ENCODE measurements at places on chromosomes 13 and 19.

DNA sequence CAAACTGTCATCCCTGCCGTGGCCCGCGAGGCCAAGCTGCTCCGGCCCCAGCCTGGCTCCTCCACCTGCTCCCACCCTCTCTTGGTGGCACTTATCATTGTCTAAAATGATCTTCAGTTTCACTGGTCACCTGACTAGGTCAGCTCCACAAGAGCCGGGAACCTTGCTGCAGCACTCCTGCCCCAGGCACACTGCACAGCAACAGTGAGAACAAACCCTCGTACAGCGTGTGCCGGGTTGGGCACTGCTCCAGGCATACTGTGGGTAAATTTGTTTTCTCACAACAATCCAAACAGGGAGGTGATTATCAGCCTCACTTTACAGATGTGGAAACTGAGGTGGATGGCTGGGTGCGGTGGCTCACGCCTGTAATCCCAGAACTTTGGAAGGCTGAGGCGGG is 8.9 kb downstream of the DEDD2 start:
- DNase-seq: no peak

DNA sequence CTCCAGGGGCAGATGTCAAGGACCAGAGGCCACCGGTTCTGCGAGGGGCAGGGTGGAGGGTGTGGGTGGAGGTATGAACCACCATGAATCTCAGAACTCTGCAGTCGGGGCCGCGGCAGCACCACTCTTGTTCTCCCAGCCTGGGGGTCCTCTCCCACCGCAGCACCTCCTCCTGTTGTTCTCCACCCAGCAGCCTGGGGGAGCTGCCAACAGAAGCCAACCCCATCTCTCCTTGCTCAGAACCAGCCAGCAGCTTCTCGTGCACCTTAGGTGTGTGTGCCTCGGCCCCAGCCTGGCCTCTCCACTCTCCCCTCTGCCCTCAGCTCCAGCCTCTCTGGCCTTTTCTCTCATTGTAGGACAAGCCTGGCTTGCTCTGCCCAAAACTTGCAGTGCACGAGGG is 31.9 kb upstream of the CCNE1 start:
- no peak for DNase-seq

DNA sequence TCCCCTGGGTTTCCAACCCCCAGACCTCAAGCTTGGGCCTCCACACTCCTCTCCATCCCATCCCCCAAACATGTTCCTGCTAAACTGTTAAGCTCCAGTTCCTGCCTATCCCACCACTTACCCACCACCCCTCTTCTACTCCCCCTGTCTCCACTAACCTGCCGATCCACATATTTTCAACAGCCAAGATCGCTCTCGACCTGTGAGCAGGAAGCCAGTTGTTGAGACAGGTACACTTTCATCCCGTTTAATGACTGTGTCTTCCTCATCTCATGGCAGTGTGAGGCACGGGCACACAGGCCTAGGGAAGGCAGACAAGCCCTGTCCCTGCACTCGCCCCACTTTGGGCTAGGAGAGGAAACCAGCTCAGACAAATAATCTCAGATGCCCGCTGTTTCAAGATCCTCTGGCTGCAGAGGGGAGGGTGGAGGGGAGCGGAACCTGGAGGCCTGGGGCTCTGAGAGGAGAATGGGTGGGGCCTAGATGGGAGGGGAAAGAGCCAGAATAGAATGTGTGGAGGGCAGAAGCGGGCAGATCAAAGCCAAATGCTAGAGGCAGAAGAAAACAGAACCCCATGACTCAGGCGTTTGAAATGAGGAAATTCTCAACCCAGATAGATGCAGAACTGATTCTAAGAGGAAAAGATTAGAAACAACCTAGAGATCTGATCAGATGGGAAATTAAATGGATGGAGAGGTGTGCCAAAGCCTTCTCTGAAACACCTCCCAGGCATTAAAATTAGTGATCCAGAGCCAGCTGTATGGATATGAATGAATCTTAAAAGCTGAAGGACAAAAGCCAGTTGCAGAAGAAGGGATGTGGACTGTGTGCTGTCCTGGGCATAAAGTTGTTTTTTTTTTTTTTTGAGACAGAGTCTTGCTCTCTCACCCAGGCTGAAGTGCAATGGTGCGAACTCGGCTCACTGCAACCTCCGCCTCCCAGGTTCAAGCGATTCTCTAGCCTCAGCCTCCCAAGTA is 16.9 kb upstream of the CYP2S1 start:
- no peak for DNase-seq

GRCh38 chr19:1606138-1606651 is 933 bp upstream of the UQCR11 start:
- no peak for DNase-seq

DNA sequence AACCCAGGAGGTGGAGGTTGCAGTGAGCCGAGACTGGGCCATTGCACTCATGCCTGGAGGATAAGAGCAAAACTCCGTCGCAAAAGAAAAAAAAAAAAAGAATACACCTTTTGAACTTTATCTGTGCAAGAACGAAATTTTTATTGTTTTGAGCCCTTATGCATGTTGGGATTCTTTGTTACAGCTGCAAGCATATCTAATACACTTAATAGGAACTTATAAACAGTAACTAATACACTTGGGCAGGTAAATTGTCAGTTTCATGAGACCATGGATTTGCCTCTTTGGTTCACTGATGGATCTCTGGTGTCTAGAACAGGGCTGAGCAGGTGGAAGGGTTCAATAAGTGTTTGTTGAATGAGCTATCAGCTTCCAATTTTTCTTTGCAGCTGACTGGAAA is 108.1 kb downstream of the CACNA1A start:
- DNase-seq: no peak

DNA sequence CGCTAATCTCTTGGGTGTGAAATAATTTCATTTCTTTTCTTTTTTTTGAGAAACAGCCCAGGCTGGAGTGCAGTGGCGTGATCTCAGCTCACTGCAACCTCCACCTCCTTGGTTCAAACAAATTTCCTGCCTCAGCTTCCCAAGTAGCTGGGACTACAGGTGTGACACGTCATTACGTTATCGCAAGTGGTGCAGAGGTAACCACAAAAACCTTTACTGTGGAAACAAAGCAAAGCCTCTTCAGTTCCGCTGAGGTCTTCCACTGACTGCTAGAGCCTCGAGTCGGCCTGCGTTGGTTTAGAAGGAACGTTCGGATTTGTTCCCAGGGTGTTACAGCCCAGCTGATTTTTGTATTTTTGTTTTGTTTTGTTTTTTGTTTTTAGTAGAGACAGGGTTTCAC is 2.0 kb upstream of the ZNF784 start:
- peak; percentile 44 for DNase-seq

GRCh38 chr19:53182202-53182601 is 11.0 kb downstream of the ZNF665 start:
- no peak for DNase-seq

- no peak for DNase-seq
Observed at GRCh38 chr13:28658539-28658795, 463 bp upstream of the POMP start.

DNA sequence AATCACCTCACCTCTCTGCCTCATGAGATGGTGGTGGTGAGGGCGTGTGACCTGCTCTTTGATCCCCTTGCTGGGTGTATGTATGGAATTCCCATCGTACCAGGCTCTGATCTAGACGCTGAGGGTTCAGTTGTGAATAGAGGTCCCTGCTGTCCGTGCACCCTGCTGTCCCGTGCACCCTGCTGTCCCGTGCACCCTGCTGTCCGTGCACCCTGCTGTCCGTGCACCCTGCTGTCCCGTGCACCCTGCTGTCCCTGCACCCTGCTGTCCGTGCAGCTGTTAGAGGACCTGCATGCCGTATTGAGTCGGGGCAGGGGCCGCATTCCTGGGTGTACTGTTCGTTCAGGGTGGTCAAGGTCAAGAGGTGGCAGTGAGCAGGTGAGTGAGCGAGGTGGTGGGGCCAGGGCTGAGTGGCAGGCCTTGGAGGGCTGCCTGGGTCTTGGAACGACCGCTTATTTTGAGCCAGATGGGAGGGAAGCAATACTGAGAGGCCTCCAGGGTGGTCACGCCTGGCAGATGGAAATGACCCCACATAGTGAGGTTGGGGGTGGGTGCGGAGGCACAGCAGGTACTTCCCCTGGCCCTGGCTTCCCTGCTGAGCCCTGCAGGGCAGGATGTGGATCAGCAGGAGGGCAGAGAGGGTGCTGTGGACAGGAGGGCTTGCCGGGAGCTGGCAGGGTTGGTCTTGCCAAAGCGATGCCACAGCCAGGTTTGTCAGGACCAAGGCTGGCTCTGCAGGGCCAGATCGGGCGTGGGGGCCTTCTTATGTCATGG is 4.6 kb upstream of the EPN1 start:
- DNase-seq: no peak

- no peak for DNase-seq
Observed at GRCh38 chr13:108980237-108980636, 350.8 kb downstream of the MYO16 start.

- DNase-seq: no peak
Observed at GRCh38 chr19:582497-583197, 7.0 kb upstream of the HCN2 start.

DNA sequence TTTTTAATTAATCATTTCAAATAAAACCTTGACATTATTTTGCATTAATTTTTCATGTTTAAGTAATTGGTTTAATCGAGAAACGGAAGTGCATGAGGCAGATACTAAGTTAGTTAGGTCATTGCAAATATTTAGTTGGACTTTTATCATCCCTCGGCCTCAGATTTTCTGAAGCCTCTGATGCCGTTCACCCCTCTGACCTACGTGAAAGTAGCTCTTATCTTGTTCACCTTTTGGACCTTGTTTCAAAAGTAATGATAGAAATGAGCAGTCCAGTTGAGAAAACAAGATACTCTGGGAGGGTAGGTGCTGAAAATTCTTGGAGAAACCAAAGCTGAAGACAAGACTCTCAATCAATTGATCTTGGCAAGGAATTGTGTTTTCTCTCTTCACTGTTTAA is 23.0 kb downstream of the LAIR2 start:
- DNase-seq: no peak

DNA sequence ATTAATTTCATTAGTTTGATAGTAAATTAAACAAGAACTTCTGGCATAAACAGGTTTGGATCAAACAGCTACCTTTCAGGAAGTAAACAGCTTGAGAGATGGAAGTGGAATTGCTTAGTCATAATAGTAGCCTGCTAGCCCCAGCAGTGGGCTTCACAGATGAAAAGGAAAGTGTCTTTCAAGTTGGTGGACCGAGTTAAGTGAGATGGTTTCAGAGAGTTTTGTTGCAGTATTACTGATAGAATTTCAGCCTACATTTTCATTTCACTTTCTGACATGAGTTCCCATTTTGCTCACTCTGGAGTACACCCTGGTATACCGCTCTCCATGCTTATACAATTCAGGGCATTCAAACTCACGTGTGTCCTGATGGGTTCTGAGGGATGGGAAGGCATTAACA is 2.0 kb upstream of the PTOV1 start:
- no peak for DNase-seq

- no peak for DNase-seq
Observed at GRCh38 chr19:5338656-5339197, 1.9 kb downstream of the PTPRS start.

DNA sequence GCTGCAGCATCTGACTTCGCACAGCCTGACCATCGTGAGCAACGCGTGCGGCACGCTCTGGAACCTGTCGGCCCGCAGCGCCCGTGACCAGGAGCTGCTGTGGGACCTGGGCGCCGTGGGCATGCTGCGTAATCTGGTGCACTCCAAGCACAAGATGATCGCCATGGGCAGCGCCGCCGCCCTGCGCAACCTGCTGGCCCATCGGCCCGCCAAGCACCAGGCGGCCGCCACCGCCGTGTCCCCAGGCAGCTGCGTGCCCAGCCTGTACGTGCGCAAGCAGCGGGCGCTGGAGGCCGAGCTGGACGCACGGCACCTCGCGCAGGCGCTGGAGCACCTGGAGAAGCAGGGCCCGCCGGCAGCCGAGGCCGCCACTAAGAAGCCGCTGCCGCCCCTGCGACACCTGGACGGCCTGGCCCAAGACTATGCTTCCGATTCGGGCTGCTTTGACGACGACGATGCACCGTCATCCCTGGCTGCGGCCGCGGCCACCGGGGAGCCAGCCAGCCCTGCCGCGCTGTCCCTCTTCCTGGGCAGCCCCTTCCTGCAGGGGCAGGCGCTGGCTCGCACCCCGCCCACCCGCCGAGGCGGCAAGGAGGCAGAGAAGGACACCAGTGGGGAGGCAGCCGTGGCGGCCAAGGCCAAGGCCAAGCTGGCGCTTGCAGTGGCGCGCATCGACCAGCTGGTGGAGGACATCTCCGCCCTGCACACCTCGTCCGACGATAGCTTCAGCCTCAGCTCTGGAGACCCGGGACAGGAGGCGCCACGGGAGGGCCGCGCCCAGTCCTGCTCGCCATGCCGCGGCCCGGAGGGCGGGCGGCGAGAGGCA is 13.6 kb downstream of the C19orf25 start:
- DNase-seq: peak; percentile 24

DNA sequence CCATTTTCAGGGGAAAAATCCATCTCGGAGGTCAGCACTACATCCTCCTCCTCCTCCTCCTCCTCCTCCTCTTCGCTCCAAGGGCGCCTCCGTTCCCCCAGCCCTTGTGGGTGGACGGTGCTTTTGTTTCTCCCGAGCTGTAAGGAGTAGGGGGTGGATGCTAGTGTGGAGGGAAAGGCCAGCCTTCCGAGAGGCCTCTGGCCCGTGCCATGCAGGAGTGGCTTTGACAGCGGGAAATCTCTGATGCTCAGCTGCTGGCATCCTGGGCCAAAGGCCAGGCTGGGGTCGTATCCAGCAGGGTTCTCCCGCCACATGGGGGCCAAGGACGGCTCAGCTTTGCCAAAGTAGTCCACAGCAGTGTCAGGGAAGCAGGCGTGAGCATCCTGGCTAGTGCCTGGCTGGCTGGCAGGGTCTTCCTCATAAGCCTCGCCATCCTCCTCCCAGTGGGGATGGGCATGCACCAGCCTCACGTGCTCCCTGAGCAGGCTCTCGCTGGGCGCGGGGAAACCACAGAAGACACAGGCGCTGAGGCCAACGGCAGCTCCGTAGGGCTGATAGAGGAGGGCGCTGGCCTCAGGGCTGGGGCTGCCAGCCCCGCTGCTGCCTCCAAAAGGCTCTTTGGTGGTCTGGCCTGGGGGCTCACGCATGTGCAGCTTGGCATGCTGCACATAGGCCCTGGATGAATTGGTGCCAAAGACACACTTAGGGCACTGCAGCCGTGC is 10.5 kb downstream of the WIZ start:
- DNase-seq: no peak

GRCh38 chr13:26034018-26034417 is 17.8 kb downstream of the SHISA2 start:
- no peak for DNase-seq

DNA sequence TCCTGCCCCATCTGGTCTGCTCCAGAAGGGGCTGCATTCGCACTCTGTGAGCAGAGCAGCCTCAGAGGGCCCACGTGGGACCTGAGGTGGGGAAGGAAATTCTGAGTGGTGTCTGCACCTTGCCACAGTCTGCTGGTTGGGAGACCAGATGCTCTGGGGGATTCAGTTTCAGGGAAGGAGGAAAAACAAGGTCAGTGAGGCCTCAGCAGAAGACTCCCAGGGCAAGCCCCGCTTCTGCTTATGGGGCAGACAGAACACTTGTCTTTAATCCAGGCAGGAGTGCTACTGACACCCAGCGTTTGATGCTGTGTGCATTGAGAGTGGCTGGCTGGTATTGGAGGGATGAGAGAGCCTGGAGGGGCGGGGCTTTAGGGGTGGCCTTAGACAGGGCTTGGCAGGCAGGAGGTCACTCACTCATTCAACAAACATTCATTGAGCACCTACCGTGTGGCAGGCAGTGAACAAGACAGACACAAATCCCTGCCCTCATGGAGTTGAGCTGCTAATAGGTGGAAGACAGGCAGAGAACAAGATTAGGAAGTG is 4.9 kb upstream of the CLEC17A start:
- DNase-seq: no peak

- no peak for DNase-seq
Observed at GRCh38 chr13:31440132-31440531, 240.4 kb downstream of the B3GLCT start.

Data from stimulated activated naive CD4-positive, alpha-beta T cell treated with Interleukin-2 at 50 U/mL for 16 hours (primary cell).